Mesothelial cell of epicardium (in vitro differentiated cells): ENCODE measurements at places on chromosomes 7 and 10. TPM values are rescaled to one million over a fixed set of nuclear protein-coding genes. Genes with fewer than 3 reads are reported as not detected.

DNA sequence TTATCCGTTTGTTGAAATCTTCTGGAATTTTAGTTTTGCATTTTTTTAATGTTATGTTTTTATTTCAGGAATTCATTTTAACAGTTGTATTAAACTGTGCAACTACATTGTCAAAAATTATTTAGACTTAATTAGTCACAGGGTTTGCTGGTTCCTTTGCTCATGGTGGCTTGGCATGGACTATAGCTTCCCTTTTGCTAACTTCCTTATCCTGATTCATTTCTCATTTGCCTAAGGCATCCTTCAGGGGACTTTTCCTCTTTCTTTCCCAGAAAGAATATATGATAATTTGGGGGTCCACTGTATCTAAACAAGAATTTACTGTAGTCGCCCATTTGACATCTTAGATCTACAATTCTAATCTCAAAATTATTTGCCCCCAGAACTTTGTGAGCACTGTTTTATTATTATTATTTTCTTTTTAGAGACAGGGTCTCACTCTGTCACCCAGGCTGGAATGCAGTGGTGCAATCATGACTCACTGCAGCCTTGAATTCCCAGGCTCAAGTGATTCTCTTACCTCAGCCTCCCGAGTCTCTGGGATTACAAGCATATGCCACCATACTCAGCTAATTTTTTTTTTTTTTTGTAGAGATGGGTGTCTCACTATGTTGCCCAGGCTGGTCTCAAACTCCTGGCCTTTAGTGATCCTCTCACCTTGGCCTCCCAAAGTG lies 13.9 kb downstream of the FIGNL1 start:
- DNase-seq, result no peak

- DNase-seq, result no peak
Measured at GRCh38 chr10:89115876-89116627, 91.1 kb downstream of the CH25H start.

TMEM196 gene
- total RNA-seq, result not detected in 3 replicates

DNA sequence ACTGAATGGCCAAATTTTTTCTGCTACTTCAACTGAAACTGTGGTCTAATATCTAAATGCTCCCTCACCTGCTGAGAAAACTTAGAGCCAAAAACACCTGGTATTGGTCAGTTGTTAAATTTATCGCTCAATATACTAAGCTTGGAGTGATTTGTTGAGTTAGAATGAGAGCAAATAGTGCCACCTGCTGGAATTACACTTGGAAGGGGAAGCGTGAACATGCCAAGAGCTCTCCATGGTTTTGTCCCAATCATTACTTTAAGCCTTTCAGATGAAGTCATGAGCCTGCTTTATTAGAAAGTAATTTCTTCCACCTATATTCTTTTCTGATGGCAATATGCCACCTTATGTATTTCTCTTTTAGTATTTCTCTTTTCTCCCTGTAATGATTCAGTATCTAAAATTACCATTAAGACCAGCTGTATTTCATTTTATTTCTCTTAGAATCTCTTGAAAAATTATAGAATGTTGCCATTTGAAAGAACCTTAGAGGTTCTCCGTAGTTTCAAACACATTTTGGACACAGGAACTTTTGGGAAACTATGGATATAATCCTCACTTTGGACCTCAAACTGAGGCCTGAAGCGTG lies 447.8 kb upstream of the C7orf33 start:
- no peak for DNase-seq

FAS gene
- 6.1 to 6.8 TPM (median 6.3 TPM) in 3 replicates for total RNA-seq

DNA sequence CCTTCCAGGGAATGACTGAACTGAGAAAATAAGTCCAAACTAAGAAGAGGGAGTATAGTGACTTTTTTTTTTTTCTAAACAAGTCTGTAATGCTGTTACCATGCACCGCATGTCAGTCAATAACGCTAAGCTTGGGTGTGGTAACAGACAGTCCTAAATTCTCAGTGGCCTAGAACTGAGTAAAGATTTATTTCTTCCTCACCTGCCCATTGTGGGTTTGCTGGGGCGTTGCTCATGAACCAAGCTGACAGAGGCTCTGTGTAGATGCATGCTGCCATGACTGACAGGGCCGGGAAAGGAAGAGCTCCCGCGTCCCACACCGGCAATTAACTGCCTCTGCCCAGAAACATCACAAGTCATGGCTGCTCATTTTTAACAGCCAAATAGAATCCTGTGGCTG lies 25.5 kb upstream of the PRKG1 start:
- no peak for DNase-seq

DNA sequence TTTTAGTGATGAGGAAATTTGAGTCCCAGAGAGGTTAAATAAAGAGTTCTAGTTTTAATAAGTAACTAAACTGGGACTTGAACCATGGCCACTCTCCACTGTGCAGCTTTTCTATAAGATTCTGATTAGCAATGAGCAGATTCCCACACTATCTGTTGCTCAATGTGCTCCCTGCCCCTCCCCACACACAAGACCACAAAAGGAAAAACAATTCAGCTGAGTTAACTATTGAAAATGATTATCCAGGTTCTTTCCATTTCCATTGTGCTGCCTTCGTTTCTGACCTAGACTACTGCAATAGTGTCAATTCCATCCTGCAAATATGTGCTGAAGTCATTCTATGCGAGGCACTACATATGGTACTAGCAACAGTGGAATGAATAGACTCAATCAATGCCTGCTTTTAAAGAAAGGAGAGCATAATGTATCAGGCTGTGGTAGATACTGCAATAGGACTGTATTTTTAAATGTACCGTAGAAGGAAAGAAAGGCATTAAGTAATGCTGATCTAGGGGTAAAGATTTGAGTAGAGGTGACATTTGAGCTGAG lies 97.0 kb downstream of the SEMA3C start:
- DNase-seq, result no peak

GRCh38 chr10:12795315-12796110 lies 206.0 kb downstream of the CCDC3 start:
- no peak for DNase-seq

DNA sequence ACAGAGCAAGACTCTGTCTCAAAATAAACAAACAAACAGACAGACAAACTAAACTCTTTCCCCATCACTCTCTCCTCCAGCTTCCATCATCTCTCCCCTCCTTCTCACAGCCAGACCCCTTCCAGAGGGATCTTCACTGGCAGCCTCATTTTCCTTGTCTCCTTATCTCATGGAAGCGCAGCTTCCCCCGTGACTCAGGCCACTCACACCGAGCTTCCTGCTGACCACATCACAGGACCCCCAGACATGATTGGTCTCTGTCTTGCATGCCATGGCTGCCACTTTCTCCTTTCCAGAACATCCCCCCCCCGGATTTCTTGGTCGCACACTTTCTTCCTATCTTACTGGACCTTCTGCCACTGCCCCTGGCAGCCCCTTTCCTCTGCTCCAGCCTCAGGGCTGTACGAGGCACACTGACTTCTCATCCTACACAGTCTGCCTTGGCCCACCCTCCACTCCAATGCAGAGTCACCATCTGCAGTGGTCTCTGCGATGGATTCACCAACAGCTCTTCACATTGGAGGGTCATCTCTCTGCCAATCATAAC lies 4.9 kb upstream of the INSIG1 start:
- DNase-seq, result no peak

DNA sequence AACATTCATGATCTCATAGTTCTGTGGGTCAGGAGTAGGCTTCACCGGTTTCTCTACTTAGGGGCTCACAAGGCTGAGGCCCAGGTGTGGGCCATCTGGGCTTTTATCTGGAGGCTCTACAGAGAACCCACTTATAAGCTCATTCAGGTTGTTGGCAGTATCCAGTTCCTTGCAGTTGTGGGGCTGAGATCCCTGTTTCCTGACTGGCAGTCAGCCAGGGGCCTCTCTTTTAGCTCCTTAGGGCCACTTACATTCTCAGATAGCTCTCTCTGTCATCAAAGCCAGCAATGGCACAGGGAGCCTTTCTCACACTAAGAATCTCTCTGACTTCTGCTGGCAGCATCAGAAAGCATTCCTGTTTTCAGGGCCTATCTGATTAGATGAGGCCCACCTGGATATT lies 18.2 kb upstream of the HECTD2 start:
- no peak for DNase-seq

DNA sequence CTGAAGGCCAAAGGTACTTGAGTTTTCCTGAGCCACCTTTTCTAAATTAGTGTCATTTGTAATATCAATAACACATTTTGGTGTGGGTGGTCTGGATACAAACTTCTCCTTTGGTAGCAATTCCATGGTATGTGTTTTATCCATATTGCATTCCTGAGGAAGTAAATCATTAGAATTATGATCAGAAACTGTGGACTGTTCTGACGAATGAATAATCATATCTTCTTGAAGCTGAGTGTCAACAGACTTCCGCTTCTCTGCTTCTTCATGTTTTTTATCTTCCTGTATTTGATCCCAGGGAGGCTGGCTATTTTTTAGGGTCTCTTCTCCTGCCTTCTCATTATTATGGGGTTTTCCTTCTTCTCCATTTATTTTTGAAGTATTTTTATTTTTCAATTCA lies 81.4 kb downstream of the NRBF2 start:
- no peak for DNase-seq

DNA sequence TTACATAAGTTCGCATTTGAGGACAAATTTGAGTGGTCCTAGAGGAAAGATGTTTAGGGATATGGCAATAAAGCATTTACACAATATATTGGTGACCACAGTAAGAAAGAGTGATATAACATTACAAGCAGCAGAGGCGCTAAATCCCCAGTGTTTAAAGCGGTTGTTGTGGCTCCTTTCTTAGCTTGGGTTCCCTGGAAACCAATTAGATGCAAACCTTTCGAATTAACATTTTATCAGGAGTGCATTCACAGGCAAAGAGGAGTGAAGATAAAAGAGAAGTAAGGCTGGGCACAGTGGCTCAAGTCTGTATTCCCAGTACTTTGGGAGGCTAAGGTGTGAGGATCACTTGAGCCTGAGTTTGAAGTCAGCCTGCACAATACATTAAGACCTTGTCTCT lies 331.1 kb downstream of the BICC1 start:
- no peak for DNase-seq

WIPF3 gene
- 7.1 to 7.9 TPM (median 7.3 TPM) in 3 replicates for total RNA-seq

GRCh38 chr7:111986601-111987000 lies 219.6 kb downstream of the DOCK4 start:
- no peak for DNase-seq

- DNase-seq, result no peak
Measured at GRCh38 chr7:20200971-20201370, 16.2 kb downstream of the MACC1 start.

GRCh38 chr7:151940048-151940811 lies 16.0 kb upstream of the GALNTL5 start:
- no peak for DNase-seq

DNA sequence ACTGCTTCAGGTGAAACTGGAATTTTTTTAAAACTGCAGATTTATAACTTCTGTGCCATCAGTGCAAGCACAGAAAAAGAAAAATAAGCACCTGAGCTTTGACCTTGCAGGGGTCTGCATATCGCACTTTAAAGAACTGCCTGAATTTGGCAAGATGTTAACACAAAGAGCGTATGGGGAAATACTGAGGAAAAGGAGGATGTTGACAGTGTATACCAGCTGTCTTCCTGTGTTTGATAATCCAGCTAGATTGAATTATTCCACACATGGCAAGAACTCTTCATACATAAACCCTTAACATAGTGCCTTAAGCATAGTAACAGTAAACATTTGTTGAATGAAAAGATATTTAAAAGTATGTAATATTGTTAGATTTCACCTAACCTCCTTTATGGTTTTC lies 30.0 kb downstream of the SMC3 start:
- DNase-seq, result no peak

ZPBP gene
- not detected in 3 replicates for total RNA-seq

AFAP1L2 gene
- total RNA-seq, result 4.0 to 5.7 TPM (median 5.7 TPM) in 3 replicates

DNA sequence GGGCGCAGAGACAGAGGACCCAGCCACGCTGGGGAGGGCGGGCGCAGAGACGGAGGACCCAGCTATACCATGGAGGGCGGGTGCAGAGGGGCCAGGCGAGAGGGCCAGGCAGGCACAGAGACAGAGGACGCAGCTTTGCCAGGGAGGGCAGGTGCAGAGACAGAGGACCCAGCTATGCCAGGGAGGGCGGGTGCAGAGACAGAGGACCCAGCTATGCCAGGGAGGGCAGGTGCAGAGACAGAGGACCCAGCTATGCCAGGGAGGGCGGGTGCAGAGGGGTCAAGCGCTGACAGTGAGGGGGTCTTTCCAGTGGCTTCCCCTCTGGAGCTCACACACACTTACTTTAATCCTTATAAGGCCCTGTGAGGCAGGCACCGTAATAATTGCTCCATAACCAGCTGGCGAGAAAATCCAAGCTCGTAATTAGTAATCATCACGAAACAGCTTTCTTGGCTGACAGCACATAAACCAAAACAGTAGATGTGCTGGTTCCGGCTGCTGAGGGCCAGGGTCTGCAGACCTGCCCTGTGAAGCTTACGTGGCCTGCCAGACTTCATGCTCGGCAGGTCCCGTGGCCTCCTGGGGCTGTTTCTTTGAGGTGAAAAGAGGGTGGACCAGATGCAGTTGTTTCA lies 137.2 kb downstream of the VIPR2 start:
- no peak for DNase-seq

OGDH gene
- 67.4 to 72.8 TPM (median 71.2 TPM) in 3 replicates for total RNA-seq

DNA sequence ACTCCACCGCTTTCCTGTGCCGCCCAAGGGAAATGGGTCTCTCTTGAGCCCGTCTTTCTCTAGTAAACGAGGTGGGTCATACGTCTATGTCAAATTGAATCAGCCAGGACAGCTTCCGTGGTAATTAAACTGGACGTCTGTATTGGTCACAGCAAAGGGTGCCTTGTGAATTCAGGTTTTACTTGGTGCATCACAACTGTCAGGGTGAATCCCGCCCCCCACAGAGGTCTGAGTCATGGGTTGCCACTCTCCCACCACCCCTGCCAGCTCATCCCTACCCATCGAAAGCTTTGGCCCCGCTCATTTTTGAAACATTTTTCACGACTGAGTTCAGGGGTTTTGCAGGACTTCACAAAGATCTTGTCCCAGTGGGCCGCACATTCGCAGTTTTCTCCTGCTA lies 8.0 kb upstream of the SP8 start:
- no peak for DNase-seq

DNA sequence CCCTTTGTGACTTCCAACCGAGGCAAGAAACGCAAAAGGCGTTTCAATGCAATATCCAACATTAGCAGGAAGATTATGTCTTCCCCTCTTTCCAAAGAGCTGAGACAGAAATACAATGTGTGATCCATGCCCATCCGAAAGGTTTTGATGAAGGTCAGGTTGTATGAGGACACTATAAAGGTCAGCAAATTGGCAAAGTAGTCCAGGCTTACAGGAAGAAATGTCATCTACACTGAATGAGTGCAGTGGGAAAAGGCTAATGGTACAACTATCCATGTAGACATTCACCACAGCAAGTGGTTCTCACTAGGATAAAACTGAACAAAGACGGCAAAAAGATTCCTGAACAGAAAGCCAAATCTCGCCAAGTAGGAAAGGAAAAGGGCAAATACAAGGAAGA lies 27.8 kb upstream of the DNA2 start:
- DNase-seq, result no peak

DNA sequence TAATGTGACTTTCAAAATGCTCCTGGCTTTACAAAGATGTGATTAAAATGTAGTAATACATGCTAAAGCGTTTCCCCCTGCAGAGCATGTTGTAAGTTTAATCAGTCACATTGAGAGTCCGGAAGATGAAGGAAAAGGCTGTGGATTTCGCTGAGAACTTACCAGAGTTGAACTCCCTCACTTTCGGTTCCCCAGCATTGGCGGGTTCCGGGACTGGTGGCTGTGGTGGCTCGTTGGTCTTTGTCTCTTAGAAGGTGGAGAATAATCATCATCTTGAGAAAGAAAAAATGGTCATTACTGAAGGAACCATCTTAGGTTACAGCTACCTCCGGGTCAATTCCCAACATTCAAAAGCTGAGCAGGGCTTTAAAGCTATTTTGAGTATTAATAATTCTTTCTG lies 9.6 kb upstream of the NUPR2 start:
- DNase-seq, result no peak

GRCh38 chr7:54615537-54615936 lies 73.4 kb downstream of the VSTM2A start:
- no peak for DNase-seq

GIMAP8 gene
- not detected in 3 replicates for total RNA-seq
